ENCODE measurements at places on chromosomes 12 and 14.

DNA sequence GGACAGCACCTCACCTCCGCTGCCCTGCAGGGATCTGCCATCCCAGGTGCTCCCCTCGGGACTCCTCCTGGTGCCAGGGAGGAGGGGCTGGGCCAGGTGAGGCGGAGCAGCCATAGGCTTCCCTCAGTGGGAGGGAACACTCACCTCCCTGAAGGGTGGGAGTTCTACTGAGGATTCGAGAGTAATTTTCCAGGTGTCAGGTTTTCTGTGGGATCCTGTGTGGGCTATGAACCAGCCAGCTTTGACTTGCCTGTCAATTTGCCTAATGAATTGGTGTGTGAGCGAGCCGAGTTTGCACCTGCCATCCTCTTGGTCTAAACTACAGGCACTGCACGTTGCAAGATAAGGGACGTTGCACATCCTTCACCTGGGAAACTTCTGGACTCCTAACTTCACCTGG lies 50.3 kb downstream of the NOC4L start:
- no peak for DNase-seq

DNA sequence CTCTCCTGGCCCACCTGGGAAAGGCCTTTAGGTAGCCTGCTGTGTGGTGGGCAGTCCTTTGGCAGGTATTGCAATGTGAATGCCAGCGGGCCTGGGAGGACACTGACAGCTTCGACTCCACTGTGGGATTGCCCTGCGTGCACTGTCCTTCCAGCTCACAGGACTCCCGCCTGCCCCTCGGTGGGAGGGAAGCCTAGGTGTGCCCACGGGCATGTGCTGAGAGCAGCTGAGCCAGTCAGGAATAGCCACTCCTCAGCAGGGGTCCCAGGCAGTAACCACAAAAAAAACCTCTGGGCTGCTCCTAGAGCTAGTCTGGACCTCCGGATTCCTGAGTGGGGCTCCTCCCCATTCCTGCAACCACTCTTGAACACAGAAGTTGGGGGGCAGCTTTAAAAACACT lies 278.2 kb downstream of the FOXN3 start:
- DNase-seq = no peak

DNA sequence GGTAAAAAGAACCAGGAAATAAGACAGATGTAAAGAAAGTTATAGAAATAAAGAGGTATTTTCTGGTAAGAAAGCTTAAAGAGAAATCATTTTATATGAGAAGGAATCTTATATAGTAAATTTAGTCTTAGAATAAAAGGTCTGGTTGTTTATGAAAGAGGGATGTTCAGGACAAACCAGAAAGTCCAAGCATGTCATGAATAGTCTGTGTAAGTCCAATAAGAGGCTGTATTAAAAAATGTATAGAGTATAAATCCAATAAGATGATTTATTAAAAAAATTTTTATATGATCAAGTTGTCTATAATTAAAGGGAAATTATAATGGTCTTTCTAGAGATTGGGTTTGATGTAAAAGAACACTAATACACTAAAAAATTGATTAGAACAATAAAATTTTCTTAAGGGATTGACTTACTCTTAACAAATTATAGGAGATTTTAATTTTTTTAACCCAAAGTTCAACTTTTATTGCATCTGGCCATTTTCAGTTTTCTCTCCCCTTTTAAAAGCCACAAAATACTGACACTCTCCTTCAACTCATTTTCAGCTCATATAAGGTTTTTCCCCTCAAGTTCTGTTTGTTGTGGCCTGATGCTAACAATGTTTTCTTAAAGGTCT lies 35.1 kb downstream of the ST8SIA1 start:
- DNase-seq = no peak

GRCh38 chr14:24483604-24484252 lies 24.3 kb downstream of the CMA1 start:
- no peak for DNase-seq

- DNase-seq = no peak
Measured at GRCh38 chr14:97275276-97275675, 478.1 kb downstream of the VRK1 start.

GRCh38 chr12:65414526-65414925 lies 136.0 kb downstream of the MSRB3 start:
- DNase-seq = no peak

- DNase-seq = no peak
Measured at GRCh38 chr12:6546016-6546415, 9.8 kb downstream of the IFFO1 start.

DNA sequence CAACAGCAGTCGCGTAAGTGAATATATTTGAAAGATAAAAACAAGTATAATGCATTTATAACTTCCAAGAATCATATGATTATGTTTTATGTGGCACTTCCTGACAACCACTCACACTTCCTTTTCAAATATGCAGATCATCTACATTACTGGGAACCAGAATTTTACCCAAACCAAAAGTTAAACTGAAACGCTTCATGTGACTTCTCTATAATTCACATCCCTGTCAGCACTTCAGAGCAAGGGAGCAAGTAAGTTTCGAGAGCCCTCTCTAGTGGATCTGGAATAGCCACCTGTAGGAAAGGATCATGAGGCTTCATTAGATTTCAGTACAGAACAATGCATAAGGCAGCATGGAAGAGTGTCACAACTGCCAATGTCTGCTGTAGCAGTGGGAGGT lies 13.7 kb upstream of the ALX1 start:
- DNase-seq = no peak

DNA sequence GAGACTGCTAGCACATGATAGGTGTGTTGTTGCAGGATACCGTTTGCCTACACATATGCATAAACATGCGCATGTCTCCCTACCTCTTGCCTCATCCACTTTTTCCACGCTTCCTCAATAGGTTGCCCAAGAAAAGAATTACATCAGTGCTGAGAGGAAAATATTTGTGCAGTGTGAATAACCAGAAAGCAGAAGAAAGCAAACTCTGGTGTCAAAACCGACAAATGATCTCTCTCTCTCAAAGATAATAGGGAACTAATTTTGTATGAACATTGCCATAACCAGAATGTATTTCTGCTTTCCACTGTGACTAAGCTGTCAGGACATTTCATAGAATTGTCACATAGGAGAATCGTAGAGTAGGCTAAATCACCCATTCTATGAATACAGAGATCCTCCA lies 1.3 kb downstream of the CLEC7A start:
- DNase-seq = no peak
